ENCODE measurements at places on chromosomes 1 and 21. TPM values are rescaled to one million over a fixed set of nuclear protein-coding genes. Genes with fewer than 3 reads are reported as not detected.

DNA sequence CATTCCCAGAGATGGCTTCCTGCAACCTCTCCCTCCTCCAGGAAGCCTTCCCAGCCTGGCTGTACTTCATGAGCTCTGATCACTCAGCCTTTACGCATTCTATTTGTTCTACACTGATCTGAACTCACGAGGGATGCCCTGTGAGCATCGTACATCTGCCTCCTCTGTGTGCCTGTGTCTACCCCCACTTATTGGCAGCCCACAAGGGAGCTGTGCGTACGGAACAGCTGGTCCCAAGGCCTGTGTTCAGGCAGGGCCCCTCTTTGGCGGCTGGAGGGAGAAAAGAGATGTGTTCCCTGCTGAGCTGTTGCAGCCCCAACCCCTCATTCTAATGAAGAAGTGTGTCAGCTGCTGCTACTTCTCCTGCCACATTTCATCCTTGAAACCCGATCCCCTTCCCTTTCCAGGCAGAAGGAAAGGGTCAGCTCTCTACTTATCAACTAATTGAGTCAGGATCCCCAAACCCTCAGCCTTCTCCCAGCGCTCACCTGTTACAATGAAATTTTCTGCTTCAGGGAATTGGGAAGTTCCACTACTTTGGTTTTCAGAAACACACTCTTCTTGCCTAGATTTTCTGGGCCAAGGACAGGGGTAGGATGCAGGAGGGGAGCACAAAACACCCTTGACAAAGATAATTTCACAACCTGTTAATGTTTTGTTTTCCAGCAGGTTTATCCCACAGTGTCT, 3.2 kb downstream of the INKA2 start:
- DNase-seq, result no peak

- no peak for DNase-seq
These were observed 54.5 kb upstream of the APP start for GRCh38 chr21:26225046-26225445.

- DNase-seq, result no peak
These were observed 25.6 kb downstream of the SLX9 start for GRCh38 chr21:44965251-44966022.

GRCh38 chr1:195064358-195064757, 1543.9 kb downstream of the KCNT2 start:
- DNase-seq, result no peak

DNA sequence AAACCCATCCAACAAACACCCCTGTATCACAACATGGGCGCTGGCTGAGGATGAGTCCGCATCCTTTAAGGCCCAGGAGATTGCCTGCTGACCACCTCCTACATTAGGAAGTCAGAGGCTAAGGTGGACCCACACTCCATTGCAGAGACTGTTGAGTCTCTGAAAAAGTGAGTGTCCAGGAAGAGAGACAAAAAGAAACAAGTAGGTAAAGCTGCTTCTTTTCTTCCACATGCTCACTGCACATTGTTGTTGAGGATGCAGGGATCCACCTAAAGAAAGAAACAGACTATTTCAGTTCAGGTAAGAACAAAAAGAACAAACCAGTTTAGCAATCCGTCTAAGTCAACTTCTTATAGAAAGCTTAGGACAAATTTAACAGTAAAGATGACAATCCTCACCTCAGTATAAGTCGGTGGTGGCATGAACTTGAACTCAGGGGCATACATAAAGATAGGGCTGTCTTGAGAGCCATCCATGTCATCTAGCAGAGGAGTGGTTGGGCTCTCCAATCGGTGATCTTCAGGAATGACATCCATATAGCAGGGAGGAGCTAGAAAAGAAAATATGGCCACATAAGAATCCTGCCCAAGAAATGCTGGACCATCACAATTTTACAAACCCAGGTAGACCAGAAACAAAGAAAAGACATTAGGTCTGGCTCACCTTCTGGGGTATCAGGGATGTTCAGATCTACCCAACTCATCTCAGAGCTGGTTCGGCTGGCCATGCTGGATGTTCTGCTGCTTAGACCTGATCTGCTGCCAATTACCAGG, 2.6 kb downstream of the TXNIP start:
- no peak for DNase-seq

DNA sequence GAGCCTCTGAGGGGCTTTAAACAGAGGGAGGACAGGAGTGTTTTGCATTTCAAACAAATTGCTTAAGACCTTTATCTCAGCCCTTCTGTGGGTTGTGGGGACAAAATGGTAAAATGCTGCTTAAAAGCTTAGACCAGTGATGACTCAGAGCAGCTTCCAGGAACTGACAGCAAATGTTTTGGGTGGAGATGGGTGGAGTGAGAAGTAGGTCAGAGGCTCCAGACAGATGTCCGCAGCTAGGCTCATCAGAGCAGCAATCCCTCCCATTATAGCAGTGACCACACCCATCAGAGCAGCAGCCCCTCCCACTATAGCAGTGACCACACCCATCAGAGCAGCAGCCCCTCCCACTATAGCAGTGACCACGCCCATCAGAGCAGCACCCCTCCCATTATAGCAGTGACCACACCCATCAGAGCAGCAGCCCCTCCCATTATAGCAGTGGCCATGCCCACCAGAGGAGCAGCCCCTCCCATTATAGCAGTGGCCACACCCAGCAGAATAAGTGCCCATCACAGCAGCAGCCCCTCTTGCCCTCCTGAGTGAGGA, 532.2 kb downstream of the MATN1 start:
- peak; percentile 36 for DNase-seq

Gene PLA2G4A
- total RNA-seq, result not detected

Gene SPRR2F
- not detected for total RNA-seq

Gene SRGAP2C
- total RNA-seq, result 29.6 TPM

Gene HSD3B1
- total RNA-seq, result not detected

Gene STYXL2
- total RNA-seq, result not detected
